Activated T-helper 2 cell treated with anti-CD3 and anti-CD28 coated beads, Interferon-gamma antibody, Interleukin-2, Interleukin-4, amounts not matched to agents 10 μg/mL and 5 μg/mL and 100 μg/mL, durations not matched to agents 14 hours and 24 hours and 36 hours (primary cell): ENCODE measurements at places on chromosomes 1 and 21. TPM values are rescaled to one million over a fixed set of nuclear protein-coding genes. Genes with fewer than 3 reads are reported as not detected.

Gene PADI2
- 0.11 and 0.14 TPM in 2 replicates for total RNA-seq

GRCh38 chr1:67552336-67552759 lies 122.1 kb upstream of the SERBP1 start:
- no peaks in the 10 kb centered on the region for H3K4me1 ChIP-seq
- no peak for DNase-seq
- no peaks in the 10 kb centered on the region for H3K27me3 ChIP-seq
- no peaks in the 10 kb centered on the region for H3K36me3 ChIP-seq
- no peak overlapping the region for H3K4me3 ChIP-seq

DNA sequence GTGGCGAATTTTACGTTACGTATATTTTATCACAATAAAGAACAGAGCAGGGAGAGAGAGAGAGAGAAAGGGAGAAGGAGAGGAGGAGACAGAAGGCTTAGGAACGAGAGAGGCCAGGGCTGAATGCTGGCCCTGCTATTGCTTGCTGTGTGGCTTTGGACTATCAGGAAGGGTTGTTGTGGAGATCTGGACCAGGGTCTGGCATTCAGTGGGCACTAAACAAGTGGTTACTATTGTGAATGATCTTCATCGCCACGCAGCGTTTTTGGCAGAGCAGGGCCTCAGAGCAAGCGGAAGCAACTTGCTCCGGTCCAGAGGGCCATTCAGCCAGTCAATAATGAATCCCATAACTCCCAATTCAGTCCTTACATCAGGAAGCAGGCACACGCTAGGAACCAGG lies 26.4 kb downstream of the PIK3C2B start:
- no peak overlapping the region for H3K27ac ChIP-seq
- no peak overlapping the region for H3K4me3 ChIP-seq
- no peaks in the 10 kb centered on the region for H3K27me3 ChIP-seq
- peaks cover 16% of the 10 kb centered on the region for H3K36me3 ChIP-seq
- DNase-seq: no peak
- peaks cover 21% of the 10 kb centered on the region for H3K4me1 ChIP-seq

Gene LHX4
- not detected in 2 replicates for total RNA-seq

GRCh38 chr21:39037807-39038405 lies 145.3 kb downstream of the PSMG1 start:
- H3K4me1 ChIP-seq: peaks cover 41% of the 10 kb centered on the region
- no peak for DNase-seq
- H3K4me3 ChIP-seq: no peak overlapping the region
- no peak overlapping the region for H3K27ac ChIP-seq
- peaks cover 5% of the 10 kb centered on the region for H3K36me3 ChIP-seq

DNA sequence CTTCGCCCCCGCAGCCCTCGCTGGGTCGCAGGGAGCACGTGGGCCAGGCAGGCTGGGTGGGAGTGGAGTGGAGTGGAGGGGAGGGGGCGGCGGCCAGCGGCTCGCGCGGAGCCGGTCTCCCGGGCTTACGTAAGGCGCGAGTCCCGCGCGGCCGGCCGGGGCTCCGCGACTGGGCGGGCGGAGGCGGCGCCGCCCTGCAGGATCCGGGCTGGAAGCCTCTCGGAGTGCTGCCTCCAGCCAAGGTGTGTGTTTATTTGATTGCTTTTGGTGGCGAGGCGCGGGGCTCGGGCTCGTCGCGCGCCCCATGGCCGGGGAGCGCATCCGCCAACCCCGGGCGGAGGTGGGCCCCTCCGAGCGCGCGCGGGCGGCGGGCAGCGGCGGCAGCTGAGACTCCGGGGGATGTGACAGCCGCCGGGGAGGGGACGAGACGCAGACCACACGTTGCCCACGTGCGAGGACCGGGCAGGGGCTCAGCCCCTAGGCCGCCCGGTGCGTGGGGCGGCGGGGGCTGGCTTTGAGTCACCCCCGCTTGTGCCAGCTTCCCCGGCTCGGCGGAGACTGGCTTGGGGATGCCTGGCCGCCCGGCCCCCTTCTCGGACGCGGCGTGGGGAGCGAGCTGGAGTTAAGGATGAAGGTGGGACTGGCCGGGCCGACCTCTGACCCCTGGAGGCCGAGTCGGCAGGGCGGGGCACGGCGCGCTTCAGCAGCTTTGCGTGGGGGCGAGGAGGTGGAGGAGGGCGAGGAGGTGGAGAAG lies 402 bp upstream of the AK4 start:
- H3K36me3 ChIP-seq: peaks cover 32% of the 10 kb centered on the region
- DNase-seq: peak; percentile 43
- H3K4me3 ChIP-seq: peak overlapping the region; percentile 83
- H3K27ac ChIP-seq: peak overlapping the region; percentile 88

GRCh38 chr21:31230937-31231336 lies 113.1 kb downstream of the TIAM1 start:
- DNase-seq: no peak
- no peak overlapping the region for H3K4me3 ChIP-seq
- peaks cover 2% of the 10 kb centered on the region for H3K27me3 ChIP-seq
- H3K36me3 ChIP-seq: peaks cover 6% of the 10 kb centered on the region
- peaks cover 8% of the 10 kb centered on the region for H3K4me1 ChIP-seq

- no peaks in the 10 kb centered on the region for H3K36me3 ChIP-seq
- H3K27ac ChIP-seq: no peak overlapping the region
- H3K27me3 ChIP-seq: no peaks in the 10 kb centered on the region
- DNase-seq: no peak
- H3K4me1 ChIP-seq: peaks cover 56% of the 10 kb centered on the region
- H3K4me3 ChIP-seq: no peak overlapping the region
Observed at GRCh38 chr1:206895837-206896242, 1.4 kb upstream of the IL24 start.

Gene KLF17
- not detected in 2 replicates for total RNA-seq

Gene HAO2
- total RNA-seq: not detected in 2 replicates

Gene CD53
- 161 and 165 TPM in 2 replicates for total RNA-seq

GRCh38 chr1:184698016-184698415 lies 56.6 kb downstream of the EDEM3 start:
- no peak for DNase-seq
- H3K27me3 ChIP-seq: no peaks in the 10 kb centered on the region
- H3K4me3 ChIP-seq: no peak overlapping the region

Gene SLAMF9
- total RNA-seq: not detected in 2 replicates

GRCh38 chr1:159580340-159580739 lies 7.3 kb upstream of the APCS start:
- H3K36me3 ChIP-seq: no peaks in the 10 kb centered on the region
- no peak overlapping the region for H3K4me3 ChIP-seq
- no peak overlapping the region for H3K27ac ChIP-seq
- no peak for DNase-seq
- H3K4me1 ChIP-seq: no peaks in the 10 kb centered on the region
- H3K27me3 ChIP-seq: no peaks in the 10 kb centered on the region

- H3K36me3 ChIP-seq: peaks cover 84% of the 10 kb centered on the region
- no peak overlapping the region for H3K4me3 ChIP-seq
- no peak for DNase-seq
- H3K27ac ChIP-seq: no peak overlapping the region
- no peaks in the 10 kb centered on the region for H3K27me3 ChIP-seq
- H3K4me1 ChIP-seq: peaks cover 13% of the 10 kb centered on the region
Observed at GRCh38 chr1:169868978-169869377, 24.7 kb downstream of the SCYL3 start.

DNA sequence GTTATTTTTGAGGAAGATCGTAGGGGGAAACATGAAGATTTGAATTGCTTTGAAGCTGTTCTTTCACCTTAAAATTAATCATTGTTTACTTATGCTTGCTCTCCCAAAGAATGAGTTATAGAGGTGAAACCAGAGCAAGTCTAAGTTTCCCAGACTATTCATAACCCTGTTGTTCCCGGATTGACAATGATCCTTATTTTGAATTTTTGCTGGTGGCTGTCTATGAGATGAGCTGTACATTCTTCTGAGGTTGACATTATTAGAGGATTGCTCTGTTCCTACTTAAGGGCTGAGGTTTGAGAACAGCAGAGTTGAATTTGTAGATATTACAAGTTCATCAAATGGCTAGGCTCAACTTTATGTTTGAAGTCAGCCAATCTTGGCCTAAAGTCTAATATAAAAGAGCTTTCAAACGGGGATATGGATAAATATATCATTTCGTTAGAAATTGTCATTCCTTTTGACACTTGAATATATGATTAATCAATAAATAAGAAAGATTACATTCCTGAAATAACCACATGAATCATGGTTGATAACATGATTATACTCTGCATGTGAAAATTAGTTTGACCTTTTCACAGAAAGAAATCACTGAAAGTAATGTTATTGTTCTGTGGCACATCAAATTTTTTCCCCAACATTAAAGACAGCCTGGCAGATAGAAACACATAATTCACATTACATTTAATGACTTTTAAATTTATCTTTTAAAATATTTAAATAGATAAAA lies 19.1 kb upstream of the PDE4B start:
- DNase-seq: no peak
- H3K27me3 ChIP-seq: peaks cover 3% of the 10 kb centered on the region
- no peak overlapping the region for H3K27ac ChIP-seq
- H3K4me1 ChIP-seq: peaks cover 6% of the 10 kb centered on the region
- no peak overlapping the region for H3K4me3 ChIP-seq

Gene SVBP
- 11.4 and 12.3 TPM in 2 replicates for total RNA-seq

Gene WNT3A
- not detected in 2 replicates for total RNA-seq

Gene SPATA46
- not detected in 2 replicates for total RNA-seq

DNA sequence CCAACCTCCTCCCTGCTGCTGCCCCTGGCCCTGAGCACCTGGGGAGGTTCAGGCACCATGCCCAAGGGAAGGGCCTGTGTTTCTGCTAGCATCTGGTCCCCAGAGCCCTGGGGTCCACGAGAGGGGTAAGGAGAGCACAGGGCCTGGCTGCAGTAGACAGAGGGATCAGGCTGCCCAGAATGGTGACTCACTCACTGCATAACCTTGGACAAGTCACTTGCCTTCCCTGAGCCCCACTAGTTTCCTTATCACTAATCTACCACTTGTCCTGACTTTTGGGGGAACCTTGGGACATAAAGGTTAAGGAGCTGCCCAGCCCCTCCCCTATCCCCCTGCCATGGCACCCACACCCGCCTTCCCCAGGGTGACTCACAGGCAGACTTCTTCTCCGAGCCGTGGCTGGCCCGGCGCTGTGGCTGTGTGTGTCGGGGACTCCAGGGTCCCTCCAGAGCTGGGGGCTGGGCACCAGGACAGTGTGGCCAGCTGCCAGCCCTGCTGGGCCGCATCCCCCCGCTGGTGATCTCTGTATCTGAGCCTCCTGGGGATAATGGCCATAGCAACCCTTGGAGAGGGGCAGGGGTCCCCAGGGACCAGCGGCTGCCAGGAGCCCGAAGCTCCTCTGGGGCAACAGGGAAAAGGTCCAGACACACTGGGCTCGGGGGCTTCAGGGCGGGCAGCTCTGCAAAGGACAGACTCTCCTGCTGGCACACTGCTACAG lies 4.0 kb downstream of the ARHGEF19 start:
- H3K27ac ChIP-seq: no peak overlapping the region
- H3K4me1 ChIP-seq: peaks cover 3% of the 10 kb centered on the region
- H3K36me3 ChIP-seq: no peaks in the 10 kb centered on the region
- no peaks in the 10 kb centered on the region for H3K27me3 ChIP-seq
- no peak overlapping the region for H3K4me3 ChIP-seq

DNA sequence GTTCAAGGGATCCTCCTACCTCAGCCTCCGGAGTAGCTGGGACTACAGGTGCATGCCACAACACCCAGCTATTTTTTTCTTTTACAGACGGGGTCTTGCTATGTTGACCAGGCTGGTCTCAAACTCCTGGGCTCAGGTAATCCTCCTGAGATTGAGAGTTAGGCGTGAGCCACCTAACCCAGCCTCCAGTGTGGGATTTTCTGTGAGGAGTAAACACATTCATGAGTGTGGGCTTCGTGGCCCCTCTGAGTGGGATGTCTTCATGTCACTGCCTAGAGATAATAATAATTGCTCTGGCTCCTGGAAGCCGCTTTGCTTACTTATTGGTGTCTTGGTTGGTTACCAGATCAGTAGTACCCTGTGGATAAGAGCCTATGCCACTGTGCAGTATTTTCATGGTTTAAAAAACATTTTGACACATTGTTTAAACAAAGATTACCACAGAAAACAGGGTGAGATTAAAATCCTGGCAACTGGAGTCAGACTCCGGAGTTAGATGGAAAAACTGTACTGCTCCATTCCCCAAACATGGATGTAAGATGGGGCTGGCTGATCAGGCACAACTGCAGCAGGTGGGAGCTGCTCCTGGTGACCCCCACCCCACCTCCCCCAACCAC lies 159.1 kb upstream of the RAB4A start:
- no peak overlapping the region for H3K4me3 ChIP-seq
- no peak overlapping the region for H3K27ac ChIP-seq
- H3K36me3 ChIP-seq: no peaks in the 10 kb centered on the region
- no peak for DNase-seq
- peaks cover 10% of the 10 kb centered on the region for H3K27me3 ChIP-seq

Gene LORICRIN
- not detected in 2 replicates for total RNA-seq

- peaks cover 3% of the 10 kb centered on the region for H3K4me1 ChIP-seq
- peaks cover 7% of the 10 kb centered on the region for H3K27me3 ChIP-seq
- DNase-seq: no peak
- H3K36me3 ChIP-seq: no peaks in the 10 kb centered on the region
Observed at GRCh38 chr1:22177354-22178003, 34.6 kb upstream of the WNT4 start.

DNA sequence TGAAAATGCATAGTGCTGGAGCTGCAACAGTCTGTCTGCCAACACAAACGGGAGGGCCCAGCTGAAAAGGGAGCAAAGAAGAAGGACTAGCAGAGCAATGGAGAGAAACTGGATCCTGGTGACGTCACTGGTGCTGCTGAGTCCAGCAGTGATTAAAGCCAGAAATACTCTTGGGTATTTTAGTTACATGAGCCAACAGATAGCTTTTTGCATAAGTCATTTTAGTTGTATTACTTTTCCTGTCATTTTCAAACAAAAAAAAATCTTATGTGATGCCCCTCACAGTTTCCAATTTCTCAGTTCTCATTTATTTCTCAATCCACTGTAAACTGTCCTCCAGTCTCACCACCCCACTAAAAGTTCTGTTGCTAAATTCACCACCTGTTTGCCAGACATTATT lies 38.7 kb upstream of the NEK7 start:
- peaks cover 6% of the 10 kb centered on the region for H3K27me3 ChIP-seq
- no peaks in the 10 kb centered on the region for H3K4me1 ChIP-seq
- H3K36me3 ChIP-seq: no peaks in the 10 kb centered on the region
- DNase-seq: no peak

- no peak overlapping the region for H3K4me3 ChIP-seq
- DNase-seq: no peak
- no peaks in the 10 kb centered on the region for H3K36me3 ChIP-seq
Observed at GRCh38 chr1:25712299-25712970, 87.6 kb upstream of the SELENON start.

DNA sequence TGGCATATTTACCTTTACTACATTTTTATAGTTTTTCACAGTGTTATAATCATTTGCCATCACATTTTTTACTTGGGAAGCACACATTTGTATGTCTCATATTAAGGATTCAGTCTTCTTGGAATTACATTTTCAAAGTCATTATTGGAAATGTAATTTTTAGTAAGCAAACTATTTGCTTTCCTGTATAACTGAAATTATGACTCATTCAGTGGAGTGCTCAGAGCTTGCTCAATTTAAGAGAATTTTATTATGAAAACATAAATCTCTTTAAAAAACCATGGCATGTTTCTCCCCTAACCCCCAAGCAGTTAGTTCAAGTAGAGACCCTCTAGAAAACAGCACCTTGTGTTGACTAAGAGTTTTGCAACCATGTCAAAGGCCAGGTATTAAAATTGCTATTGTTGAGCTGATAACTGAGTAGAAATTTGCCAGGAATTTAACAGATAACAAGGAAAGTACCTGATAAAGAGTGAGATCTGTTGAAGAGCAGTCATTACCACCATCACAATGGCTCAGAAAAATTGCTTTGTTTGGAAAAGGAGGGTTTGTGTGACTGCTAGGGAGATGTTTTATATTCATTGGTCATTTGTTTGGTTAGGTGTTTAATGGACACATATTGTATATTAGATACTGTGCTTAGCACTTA lies 105.9 kb downstream of the KCNK2 start:
- DNase-seq: no peak
- no peaks in the 10 kb centered on the region for H3K27me3 ChIP-seq
- no peak overlapping the region for H3K27ac ChIP-seq
- no peaks in the 10 kb centered on the region for H3K36me3 ChIP-seq

- no peaks in the 10 kb centered on the region for H3K27me3 ChIP-seq
- H3K4me1 ChIP-seq: no peaks in the 10 kb centered on the region
- no peak overlapping the region for H3K27ac ChIP-seq
Observed at GRCh38 chr1:97647776-97648175, 273.1 kb downstream of the DPYD start.
